ENCODE measurements at places on chromosomes 12 and 14. TPM values are rescaled to one million over a fixed set of nuclear protein-coding genes. Genes with fewer than 3 reads are reported as not detected.

The GLIPR1L2 gene
- 1.7 TPM for total RNA-seq

The TC2N gene
- total RNA-seq, result 4.4 TPM

The SDR9C7 gene
- total RNA-seq, result 0.25 TPM

The LIN7A gene
- 28.5 TPM for total RNA-seq

The PPP1R12A gene
- total RNA-seq, result 151 TPM

The SRRM4 gene
- total RNA-seq, result 13.8 TPM

The APOF gene
- not detected for total RNA-seq

The TTC9 gene
- total RNA-seq, result 20.9 TPM

The TMEM229B gene
- 22.6 TPM for total RNA-seq

The NOVA1 gene
- 47.9 TPM for total RNA-seq

The TESPA1 gene
- under 0.01 TPM for total RNA-seq

The LRP1-AS gene
- total RNA-seq, result not detected

The OTX2 gene
- 0.25 TPM for total RNA-seq

The PMEL gene
- 0.49 TPM for total RNA-seq
